ENCODE measurements at places on chromosomes 7 and 10.

DNA sequence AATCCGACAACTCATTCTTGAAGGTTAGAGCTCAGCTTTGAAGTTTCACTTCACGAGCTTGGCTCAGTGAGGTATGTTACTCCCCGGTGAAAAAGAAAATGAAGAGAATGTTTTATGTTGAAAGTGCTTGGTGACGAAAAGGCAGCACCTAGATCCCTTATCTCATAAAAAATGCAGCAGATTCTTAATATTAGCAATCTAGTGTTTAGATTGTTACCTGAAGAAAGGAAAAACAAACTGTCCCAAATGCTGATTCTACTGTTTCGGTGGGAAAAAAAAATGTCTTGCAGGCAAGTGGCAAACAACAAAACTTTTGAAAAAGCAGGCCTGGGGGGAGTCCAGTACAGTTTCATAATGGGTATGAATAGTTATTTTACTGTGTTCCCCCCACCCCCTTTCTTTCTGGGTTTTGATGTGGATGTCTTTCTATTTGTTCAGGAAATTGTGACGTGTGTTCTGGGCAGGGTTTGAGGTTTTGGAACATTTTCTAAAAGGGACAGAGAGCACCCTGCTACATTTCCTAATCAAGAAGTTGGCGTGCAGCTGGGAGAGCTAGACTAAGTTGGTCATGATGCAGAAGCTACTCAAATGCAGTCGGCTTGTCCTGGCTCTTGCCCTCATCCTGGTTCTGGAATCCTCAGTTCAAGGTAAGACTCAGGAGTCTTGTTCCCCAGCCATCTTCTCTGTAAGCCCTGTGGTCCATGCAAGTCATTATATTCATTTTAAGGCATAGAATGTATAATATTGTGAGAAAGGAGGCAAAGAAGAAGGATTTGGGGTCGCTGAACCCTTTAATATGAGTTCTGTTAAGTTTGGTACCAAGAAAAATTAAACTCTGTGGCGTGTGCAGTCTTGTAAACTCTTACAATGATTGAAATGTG is at the start of gene SRGN:
Gene SRGN, plus strand, starts transcription at position 514 of the 881 bp plus-strand sequence. Its CDS starts 55 bp downstream, at position 569.
- DNase-seq = peak; percentile 90

DNA sequence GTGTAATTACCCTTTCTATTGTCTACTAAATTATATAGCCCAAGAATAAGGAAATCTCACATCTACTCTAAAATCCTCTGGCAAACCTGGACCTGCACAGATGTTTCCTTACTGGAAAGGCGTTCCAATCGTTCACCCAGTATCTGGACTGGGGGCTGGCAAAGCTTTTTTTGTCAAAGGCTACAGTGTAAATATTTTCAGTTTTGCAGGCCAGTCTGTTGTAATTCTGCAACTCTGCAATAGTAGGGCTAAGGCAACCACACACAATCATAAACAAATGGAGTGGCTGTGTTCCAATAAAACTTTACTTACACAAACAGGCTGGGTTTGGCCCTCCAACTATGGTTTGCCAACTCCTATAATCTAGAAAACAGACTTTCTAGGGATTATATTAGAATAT is 56.2 kb downstream of the GLI3 start:
- no peak for DNase-seq

DNA sequence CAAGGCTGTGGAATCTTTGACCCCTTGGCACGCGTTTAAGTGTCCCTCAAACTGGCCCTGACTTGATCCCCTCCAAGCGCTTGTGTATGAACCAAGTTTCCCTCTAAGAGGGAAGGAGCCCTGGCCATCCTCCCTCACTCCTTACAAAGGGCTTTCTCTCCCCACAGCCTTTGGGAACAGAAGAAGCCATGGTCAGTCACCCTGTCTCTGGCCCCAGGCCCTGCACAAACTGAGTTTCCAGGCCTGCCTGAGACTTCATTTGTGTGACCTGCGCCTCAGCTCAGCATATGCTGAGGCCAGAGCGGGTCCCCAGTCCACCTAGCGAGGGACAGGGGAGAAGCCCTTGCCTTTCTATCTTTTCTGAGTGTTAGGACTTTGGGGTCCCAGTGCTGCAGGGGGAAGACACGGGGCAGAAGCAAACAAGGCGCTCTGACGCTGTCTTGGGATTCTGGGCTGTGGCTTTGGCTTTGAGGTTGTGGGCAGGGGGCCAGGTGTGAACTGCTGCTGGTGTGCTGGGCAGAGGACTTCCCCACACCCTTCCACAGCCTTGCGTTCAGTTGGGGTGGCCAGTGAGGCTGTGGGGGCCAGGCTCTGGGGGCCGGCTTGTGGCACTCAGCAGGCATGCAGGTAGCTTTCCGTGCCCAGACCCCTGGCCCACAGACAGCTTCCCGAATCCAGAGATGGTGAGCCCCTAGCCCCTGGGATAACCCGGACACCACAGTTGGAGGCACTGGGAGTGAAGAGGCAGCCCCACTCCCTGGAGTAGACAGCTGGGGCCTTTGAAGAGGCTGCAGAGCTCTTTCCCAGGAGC is 1.5 kb downstream of the RET start:
- no peak for DNase-seq

GRCh38 chr10:33216661-33217427 is 117.6 kb downstream of the NRP1 start:
- DNase-seq = no peak

DNA sequence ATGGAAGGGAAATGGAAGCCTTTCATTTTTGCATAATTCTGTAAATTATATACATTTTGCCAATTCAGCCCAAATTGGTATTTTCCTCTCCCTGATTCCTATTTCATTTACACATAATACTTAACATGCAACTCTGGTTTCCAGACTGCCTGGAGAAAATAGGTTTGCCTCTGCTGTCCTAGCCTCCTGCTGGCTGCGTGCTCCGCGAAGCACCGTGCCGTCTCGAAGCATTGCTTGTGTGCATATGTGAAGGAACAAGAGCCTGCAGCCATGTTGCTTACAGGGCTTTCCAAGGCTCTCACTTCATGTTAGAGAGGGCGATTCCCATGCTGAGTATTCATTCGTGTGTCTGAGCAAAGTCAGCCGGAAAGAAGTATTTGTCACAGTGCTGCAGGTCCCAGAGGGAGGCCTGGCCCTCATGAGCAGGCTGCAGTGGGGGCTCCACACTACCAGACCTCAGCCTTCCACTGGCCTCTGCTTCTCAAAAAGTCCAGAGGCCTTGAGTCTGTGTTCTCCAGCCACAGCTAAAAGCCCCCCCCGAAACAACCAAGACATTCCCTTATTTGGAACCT is 66.5 kb downstream of the CLRN3 start:
- DNase-seq = no peak

Measured in CD4-positive, alpha-beta T cell treated with Interleukin-4 for 1 hour (primary cell).